ENCODE measurements at places on chromosomes 1 and 21.

DNA sequence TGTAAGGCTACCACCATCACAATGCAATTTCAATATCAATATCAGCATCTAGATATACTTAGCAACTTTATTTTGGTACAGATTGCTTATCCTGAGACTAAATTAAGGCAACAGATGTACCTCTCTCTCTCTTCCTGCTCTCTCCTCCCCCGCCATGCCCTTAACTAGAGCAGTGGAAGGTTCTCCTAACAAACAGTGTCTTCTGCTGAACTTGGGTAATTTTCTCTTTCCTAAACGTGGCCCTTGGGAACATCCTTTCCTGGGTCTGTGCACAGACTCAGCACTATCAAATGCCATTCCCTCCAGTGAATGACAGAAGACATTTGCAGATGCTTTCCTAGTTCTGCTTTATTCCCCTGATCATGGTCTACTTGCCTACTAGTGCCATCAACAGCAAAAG is 85.6 kb upstream of the TTC39A start:
- no peak for DNase-seq

GRCh38 chr21:33088384-33088783 is 18.4 kb downstream of the OLIG1 start:
- no peak for DNase-seq

- no peak for DNase-seq
These were observed 53.9 kb downstream of the LAMC2 start for GRCh38 chr1:183239793-183240525.

DNA sequence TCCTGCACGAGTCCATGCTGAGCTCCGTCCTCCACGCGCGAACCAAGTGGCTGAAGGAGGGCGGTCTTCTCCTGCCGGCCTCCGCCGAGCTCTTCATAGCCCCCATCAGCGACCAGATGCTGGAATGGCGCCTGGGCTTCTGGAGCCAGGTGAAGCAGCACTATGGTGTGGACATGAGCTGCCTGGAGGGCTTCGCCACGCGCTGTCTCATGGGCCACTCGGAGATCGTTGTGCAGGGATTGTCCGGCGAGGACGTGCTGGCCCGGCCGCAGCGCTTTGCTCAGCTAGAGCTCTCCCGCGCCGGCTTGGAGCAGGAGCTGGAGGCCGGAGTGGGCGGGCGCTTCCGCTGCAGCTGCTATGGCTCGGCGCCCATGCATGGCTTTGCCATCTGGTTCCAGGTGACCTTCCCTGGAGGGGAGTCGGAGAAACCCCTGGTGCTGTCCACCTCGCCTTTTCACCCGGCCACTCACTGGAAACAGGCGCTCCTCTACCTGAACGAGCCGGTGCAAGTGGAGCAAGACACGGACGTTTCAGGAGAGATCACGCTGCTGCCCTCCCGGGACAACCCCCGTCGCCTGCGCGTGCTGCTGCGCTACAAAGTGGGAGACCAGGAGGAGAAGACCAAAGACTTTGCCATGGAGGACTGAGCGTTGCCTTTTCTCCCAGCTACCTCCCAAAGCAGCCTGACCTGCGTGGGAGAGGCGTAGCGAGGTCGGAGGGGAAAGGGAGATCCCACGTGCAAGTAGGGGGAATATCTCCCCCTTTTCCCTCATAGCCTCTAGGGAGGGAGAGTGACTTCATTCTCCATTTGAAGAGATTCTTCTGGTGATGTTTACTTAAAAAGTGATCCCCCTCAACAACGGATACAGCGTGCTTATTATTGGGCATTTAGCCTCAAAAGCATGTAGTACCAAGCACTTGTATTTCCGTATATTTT is 991 bp downstream of the PRMT6 start:
- DNase-seq: no peak

GRCh38 chr1:35539073-35539823 is 18.0 kb downstream of the KIAA0319L start:
- peak; percentile 70 for DNase-seq

GRCh38 chr1:234619794-234620247 is 9.8 kb upstream of the IRF2BP2 start:
- DNase-seq: no peak

- DNase-seq: no peak
These were observed 161.3 kb downstream of the TSEN15 start for GRCh38 chr1:184212649-184213314.

DNA sequence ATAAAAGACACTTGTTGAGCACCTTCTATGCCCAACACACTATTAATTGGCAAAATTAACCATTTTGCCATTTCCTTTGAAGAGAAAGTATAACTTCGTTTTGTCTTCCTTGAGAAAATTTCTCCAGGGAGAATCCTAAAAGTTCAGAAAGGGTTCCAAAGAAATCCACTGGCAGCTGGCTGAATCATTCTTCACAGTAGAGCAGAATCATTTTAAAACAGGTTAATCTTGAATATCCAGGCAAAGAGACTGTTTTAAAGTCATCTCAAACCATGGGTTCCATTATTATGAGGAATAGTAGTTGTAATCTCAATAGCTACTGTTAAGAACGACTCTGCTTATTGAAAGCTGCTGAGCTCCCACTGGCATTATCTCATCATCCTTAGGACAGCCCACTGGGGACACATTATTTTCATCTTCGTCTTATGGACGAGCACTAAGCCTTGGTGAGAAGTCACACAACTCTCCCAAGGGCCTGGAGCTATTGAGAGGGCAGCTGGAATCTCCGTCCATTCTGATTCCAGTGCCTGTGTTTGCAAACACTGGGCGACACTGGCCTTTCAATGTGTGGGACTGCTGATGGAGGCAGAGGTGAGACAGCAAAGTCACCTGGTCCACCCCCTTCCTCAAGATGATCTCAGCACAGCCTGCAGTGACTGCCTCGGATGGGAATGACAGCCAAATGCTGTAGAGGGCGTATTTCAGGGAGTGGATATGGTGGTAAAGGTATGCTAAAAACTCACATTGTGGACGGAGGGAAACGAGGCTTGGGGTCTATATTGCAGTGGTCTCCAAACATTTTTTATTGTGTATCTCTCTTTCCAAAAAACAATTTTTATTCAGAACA is 15.3 kb upstream of the PGBD5 start:
- DNase-seq: no peak

DNA sequence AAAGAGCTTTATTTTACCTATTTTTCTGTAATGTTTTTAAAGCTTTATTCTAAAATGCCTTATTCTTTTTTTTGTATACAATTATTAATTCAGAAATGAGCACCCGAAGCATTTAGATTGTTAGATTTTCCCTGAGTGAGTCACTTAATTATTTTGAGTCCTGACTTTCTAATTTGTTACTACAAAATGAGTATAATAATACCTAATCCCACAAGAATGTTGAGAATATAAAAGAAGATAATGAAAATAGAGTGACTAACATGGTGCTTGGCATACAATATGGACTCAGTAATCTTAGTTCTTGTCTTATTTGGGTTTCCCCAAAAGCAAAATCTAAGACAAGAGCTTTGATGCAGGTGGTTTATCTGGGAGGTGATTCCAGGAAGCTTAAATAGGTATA is 142.2 kb downstream of the LHX8 start:
- no peak for DNase-seq

GRCh38 chr1:48610628-48611542 is 138.9 kb upstream of the SPATA6 start:
- no peak for DNase-seq

DNA sequence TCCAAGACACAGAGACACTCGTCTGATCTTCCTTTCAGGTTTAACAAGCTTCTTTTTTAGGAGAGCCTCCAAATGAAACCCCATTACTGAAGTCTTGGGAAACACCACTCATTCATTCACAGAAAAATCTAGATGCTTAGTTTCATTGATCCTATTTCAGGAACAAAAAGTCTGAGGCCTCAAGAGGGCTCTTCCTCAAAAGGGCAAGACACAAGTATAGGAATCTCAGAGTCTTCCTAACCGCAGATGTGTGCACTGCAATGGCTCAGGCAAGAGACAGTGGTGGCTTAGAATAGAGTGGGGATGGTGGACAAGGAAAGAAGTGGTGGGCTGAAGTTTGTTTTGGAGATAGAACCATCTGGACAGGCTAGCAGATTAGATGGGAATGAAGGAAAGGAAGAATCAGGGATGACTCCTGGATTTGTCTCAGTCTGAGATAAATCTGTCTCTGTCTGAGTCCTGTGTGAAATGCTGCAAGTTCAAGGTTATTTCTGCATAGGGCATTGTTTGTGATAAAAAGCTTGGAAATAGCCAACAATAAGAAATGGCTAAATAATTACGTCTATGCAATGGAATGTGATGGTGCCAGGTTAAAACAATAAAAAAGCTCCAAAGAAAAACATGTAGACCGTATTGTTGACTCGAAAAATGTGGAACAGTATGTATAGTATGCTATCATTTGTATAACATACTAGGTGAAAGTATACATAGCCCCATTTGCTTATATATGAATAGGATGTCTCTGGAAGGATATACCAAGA is 8.9 kb upstream of the CTSE start:
- no peak for DNase-seq
